ENCODE measurements at places on chromosomes 5 and 9.

DNA sequence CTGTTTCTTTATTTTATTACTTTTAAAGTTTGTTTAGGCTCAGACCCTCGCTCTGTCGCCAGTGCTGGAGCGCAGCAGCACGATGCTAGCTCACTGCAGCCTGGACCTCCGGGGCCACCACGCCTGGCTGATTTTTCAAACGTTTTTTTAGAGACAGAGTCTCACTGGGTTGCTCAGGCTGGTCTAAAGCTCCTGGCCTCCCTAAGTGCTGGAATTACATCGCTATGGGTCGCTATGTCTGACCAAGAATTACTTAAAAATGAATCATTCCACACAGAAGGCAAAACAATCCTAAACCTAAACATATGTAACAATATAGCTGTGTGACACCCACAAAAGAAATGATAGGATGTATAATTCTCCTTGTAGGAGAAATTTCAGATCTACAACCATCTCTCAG lies 86.9 kb upstream of the SIMC1 start:
- peak; percentile 36 for DNase-seq

DNA sequence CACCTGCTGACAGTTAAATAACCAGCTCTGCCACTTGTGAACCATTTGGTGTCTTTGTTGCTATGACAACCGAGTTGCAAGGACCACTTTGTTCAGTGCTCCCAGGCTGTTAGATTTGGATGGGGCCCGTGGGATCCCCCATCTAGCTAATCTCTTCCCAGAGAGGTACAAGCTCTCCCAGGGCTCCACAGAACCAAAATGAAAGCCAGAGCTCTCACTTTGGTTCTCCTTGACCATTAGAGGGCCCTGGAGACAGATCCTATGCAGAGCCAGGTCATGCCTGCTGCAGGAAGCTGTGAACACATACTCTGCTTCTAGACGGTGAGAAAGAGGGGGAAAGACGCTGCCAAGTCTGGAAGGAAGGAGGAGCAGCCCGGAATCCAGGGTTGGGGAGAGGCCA lies 224.6 kb downstream of the GABBR2 start:
- peak; percentile 50 for DNase-seq

DNA sequence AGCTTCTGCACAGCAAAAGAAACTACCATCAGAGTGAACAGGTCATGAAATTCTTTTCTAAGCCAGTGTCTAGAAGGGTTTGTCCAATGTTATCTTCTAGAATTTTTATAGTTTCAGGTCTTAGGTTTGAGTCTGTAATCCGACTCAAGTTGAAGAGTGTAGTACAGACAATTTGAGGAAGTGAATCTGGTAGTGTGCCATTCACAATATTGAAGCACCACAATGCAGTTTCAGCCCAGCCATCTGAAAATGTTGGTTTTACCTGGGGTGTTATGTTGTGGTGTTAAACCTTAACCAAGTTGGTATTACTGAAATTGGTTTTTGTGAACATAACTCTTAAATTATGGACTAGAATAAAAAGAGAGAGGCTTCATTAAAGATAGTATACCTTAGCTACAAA lies 77.2 kb downstream of the ADAMTS16 start:
- DNase-seq: no peak

- no peak for DNase-seq
Measured at GRCh38 chr5:171175746-171176145, 133.3 kb upstream of the TLX3 start.

- peak; percentile 62 for DNase-seq
Measured at GRCh38 chr9:91245431-91246313, 116.0 kb downstream of the AUH start.
